ENCODE measurements at places on chromosomes 7 and 10.

DNA sequence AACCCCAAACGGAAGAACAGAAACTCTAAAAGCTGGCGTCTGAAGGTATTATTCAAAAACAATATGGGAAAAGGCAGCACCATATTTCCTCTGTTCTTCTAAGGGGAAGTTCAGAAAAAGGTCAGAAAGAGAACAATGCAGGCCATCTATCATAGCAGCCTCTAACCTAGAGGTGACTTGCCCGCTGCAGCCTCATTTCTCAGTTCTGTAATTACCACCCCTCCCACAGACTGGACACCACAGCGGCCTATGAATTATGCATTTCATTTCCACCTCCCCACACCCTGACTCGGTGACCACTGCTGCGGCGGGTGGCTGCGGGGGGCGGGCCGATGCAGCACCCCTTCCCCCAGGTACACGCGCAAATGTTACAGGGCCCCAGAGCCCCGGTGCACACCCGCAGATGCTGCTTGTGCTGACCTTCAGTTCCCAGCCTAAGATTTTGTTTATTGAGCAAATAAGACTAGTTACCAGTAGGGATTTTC, 125.5 kb downstream of the CLEC2L start:
- DNase-seq: no peak

GRCh38 chr7:47253650-47254080, 328.2 kb downstream of the TNS3 start:
- DNase-seq: no peak

- no peak for DNase-seq
Observed at GRCh38 chr10:128070721-128071416, 55.4 kb downstream of the MKI67 start.

- DNase-seq: no peak
Observed at GRCh38 chr10:80540136-80540535, 2.4 kb downstream of the SH2D4B start.

GRCh38 chr10:80493522-80494051, 39.5 kb downstream of the TSPAN14 start:
- DNase-seq: no peak

Data from NCI-H1694 (cell line).